ENCODE measurements at places on chromosomes 1 and 21.
A peak's percentile ranks its signal among the peaks of the same experiment; 100 is the strongest.

DNA sequence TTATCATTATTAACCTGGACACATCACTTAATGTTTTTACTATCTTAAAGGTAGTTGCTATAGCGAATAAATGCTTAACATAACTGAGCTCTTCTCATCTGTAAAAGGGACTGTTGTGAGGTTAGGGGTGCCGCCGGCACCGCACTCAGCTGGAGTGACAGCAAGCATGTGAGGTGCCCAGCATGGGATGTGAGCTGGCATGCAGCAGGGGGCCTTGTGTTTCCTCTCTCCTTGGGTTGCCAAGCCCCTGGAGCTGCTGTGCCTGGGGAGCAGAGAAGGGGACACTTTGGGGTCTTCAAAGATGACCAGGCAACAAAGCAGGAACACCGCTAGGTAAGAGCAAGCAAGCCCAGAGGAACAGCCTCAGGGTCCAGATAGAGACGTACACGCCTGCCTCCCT is 2.1 kb upstream of the ZC3H12A start:
- DNase-seq = no peak

GRCh38 chr21:25176637-25177412 is 430.5 kb downstream of the MRPL39 start:
- DNase-seq = no peak

- DNase-seq = no peak
Measured at GRCh38 chr1:39132505-39133339, 71.8 kb upstream of the MACF1 start.

GRCh38 chr1:245656189-245656717 is 501.5 kb downstream of the KIF26B start:
- DNase-seq = no peak

DNA sequence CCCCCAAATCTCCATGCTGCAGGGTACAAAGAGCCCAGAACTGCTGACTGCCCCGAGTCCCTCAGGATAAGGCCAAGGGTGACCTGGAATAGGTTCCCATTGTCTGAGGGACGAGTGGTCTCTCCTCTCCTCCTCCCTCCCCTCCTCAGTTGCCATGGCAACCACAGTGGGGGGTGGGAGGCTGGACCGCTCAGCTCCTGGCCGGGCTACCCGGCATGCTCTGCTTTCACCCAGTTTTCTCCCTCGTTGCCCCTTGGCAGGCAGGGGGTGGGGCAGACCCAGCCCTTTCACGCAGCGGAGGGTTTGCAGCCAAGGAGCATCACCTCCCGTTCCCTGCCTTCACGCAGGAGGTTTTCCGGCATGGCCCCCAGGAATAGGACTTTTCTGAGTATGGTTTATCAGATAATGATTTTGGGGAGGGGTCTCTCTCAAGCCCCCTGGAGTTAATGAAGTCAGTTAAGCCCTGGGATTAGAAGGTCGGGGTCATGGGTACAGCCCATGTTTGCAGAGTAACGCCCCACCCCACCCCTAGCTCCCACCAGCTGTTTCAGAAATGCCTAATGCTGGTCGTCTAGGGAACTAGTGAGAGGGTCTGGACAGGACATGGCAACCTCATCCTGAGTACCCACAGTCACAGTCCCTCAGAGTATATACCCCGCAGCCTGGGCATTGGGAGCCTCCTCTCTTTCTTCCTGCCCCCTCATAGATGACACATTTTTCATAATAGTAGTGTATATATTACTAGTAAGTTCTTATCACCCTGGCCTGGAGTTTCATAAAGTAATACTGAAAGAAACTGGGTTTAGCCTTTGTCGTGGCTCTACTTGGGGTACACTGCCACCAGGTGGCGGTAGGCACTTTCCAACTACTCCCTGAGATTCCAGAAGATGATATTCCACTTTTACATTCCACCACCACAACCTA is 20.7 kb downstream of the C1QB start:
- no peak for DNase-seq

DNA sequence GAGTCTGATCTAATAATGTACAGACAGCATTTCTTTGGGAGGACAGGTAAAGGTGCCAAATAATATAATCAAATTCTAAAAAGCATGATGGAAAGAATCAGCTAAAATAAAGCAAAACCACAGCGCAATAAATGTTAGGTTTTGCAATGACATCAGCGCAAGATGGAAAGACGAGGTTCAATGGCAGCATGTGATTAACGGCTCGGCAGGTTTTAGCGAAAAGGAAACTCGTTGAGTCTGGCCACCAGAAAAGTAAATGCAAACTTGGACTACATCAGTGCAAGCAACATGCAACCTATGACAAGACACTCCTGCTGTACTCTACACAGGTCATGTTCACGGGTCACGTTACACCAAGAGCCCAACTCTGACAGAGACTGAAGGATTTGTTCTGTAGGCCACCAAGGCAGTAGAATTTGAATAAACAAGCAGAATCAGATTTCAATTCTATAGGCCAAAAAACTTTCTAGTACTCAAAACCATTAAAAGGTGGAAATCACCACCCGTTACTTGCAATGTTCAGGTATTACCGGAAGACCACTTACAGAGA is 4.5 kb downstream of the SIPA1L2 start:
- no peak for DNase-seq

DNA sequence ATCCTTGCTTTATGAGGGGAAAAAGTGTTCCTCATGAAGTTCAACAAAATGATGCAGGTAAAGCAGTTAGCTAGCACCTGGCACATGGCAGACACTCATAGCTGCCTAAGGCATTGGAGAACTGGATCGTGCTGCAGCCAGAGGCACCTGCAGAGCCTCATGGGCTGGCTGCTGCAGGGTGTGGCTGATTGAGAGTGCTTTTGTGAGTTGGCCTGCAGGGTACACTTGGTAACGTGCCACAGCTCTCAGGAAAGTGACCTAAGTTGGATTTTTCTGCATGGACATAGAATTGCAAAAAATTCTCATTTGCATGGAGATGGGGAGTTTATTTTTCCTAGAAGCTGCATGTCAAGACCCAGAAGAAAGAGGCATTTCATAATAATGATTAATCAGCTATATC is 31.6 kb upstream of the IL20 start:
- DNase-seq = no peak

- DNase-seq = peak; percentile 68
Measured at GRCh38 chr1:26290122-26290881, 10.4 kb downstream of the SH3BGRL3 start.

- DNase-seq = no peak
Measured at GRCh38 chr1:222989443-222989842, 153.6 kb downstream of the TLR5 start.

DNA sequence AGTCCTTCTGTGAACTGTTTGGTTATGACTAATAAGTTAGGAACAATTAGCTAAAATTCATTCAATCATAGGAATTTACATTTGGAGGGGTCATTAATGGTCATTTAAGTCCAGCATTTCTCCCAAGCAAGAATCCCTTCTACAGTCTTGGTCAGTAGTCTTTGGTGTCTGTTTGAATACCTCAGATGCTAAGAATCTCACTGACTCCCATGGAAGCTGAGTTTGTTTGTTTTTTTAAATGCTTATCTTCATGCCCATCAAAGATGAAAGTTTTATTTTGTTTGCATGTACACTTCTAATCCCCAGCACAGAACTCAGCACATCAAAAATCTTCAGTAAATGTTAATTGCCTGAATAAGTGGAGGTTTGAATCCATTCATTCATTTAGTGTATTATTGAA is 41.3 kb upstream of the SLC44A3 start:
- no peak for DNase-seq

DNA sequence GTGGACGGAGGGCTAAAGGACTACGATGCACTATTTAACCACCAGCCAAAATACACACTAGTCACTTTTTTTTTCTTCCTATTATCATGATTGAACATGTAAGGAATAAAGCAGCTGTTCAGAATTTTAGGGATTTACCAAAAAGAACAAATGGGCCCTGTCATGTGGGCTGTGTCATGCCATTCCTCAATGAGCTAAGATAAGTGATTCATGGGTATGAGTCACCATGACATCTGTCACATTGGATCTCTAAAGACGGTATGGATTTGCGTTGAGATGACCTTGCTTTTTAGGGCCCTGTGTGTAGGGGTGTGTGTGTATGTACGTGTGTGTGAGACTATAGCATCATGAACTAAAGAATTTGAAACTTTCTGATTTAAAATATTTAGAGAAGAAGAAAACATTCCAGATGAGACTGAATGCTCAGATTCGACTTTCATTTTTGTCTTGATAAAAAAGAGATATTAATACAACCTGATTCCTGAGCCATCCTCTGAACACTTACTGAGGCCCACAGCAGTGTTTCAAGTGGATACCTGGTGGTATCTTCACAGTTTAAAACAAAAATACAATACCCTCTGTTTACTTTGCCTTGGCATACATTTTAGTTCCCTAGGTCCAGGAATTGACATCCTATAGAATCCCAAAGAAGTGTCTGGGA is 246.1 kb upstream of the DUSP10 start:
- DNase-seq = no peak

GRCh38 chr1:184558691-184559090 is 171.9 kb downstream of the C1orf21 start:
- no peak for DNase-seq

- DNase-seq = no peak
Measured at GRCh38 chr21:36059823-36060158, 535 bp downstream of the SETD4 start.

DNA sequence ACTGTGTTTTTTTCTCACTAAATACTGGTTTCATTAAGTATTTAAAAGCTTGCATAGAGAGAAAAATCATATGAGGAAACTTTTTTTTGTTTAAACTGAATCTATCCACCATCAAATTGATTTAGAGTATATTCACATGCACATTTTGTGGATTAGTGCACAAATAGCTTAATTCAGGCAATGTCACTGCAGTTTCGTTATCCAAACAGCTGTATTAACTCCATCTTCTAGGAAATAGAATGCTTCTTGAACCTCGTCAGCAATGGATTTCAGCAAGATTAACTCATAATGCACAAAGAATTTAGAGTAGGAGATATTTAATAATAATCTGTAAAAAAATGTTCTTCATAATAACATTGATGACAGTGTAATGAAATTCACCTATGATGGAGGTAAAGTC is 37.5 kb downstream of the NEXN start:
- no peak for DNase-seq

DNA sequence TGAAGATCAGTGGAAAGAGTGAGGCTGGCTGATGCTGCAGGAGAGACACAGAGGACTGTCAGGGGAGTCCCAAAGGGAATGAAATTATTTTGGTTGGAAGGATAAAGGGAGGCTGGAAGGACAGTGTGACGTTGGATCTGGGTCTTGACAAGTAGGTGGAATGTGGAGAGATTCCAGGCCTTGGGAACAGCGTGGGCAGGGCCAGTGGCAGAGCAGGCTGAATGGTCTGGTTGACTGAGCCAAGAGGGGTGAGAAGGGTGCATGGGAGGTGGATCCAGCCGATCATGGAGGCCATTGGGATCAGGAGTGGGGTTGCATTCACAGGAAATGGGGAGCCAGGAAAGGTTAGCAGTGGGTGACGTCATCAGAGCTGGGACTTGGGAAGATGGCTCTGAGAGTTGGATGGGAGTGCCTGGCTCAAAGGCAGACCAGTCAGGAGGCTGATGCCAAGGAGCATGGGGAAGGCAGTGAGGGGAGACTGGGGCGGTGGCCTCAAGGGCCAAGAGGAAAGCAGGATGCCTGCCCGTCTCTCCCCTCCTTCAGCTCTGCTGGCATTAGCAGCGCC is 146.2 kb upstream of the VAMP3 start:
- no peak for DNase-seq

DNA sequence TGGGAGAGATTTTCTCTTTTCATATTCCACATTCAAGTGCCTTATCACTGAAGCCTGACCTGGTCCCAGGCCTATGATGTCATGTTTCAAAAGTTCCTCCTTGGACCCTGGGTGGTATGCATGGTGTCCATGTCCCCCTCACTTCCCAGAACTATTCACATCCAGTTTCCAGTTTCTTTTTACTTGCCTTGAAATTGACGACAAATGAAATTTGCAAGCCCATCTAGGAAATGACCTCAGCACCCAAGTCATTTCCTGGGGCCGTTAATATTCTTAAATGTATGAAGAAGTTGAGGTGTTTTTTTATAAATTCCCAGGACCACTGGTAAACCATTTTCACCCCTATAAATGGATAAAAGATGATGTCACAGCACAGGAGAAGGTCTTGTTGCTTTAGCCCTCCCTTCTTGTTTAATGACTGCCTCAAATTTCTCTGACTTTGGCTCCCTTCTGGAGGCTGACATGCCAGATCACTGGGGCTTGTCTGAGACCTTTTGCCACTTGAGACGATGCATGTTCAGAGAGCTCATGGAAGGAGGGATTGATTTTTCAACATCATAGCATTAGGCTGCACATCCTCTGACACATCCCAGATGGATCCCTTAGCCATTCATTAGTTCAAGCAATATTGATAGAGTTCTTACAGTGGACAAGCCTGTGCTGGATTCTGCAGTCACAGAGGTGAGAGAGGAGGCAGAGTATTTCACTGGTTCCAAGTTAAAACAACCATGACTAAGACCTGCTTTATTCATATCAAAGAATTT is 221.3 kb downstream of the PLPP3 start:
- DNase-seq = no peak

DNA sequence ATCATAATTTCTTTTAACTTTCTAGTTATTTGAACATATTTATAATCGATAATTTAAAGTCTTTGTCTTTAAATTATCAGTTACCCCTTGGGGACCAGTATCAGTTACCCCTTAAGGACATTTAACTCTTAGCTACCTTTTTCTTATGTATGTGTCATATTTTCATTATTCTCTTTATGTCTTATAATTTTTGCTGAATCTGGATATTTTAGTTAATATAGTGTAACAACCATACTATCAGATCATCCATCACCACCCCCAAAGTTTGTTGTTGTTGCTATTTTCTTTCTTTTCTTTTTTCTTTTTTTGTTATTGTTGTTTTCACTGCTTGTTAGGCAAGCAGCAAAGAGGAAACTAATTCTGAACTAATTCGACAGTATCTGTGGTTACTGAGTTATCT is 57.0 kb upstream of the TNFSF18 start:
- no peak for DNase-seq

DNA sequence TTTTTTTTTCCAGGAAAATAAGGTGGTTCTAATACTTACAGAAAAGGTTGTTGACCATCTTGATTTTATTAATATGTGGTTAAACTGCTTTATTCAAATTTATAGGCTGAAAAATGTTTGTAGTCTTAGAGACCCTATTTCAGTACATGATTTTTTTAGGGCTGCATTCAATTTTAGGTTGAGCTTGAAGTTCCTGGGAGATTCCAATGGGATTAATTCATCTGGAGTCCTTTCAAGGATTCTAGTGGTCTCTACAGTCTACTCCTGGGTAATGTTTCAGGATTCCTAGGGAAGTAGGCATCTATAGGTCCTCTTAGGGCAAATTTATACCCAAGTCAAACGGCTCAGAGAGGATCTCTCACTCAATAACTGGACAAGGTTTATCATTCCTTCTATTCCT is 126.7 kb downstream of the HMCN1 start:
- DNase-seq = no peak

GRCh38 chr21:25427828-25428227 is 179.5 kb downstream of the MRPL39 start:
- no peak for DNase-seq

Measured in CD8-positive, alpha-beta T cell (primary cell).